ENCODE measurements at places on chromosomes 1 and 21. TPM values are rescaled to one million over a fixed set of nuclear protein-coding genes. Genes with fewer than 3 reads are reported as not detected.

GRCh38 chr21:33108228-33108627, 38.3 kb downstream of the OLIG1 start:
- DNase-seq, result no peak
- no peaks in the 10 kb centered on the region for H3K36me3 ChIP-seq
- no peak overlapping the region for H3K4me3 ChIP-seq
- H3K4me1 ChIP-seq, result peaks cover 3% of the 10 kb centered on the region
- H3K27ac ChIP-seq, result no peak overlapping the region
- peaks cover 76% of the 10 kb centered on the region for H3K27me3 ChIP-seq

DNA sequence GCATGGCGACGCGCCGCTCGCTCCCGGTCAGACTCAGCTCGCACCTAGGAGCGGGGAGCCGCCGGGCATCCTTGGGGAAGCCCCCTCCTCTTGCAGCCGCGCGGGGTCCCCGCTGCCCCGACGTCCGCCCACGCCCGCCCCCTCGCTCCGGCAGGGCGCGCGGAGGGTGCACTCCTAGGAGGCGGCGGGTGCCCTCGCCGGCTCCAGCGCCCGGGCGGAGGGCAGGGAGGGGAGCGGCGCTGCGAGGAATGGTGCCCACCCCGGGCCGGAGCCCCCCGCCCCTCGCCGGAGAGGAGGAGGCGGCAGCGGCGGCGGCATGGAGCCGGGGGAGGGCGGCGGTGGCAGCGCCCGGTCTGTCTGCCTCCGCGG, 488 bp downstream of the FAM78B start:
- H3K4me3 ChIP-seq, result no peak overlapping the region
- H3K4me1 ChIP-seq, result peaks cover 9% of the 10 kb centered on the region
- DNase-seq, result no peak
- no peak overlapping the region for H3K27ac ChIP-seq
- H3K27me3 ChIP-seq, result peaks cover 67% of the 10 kb centered on the region
- no peaks in the 10 kb centered on the region for H3K36me3 ChIP-seq

DNA sequence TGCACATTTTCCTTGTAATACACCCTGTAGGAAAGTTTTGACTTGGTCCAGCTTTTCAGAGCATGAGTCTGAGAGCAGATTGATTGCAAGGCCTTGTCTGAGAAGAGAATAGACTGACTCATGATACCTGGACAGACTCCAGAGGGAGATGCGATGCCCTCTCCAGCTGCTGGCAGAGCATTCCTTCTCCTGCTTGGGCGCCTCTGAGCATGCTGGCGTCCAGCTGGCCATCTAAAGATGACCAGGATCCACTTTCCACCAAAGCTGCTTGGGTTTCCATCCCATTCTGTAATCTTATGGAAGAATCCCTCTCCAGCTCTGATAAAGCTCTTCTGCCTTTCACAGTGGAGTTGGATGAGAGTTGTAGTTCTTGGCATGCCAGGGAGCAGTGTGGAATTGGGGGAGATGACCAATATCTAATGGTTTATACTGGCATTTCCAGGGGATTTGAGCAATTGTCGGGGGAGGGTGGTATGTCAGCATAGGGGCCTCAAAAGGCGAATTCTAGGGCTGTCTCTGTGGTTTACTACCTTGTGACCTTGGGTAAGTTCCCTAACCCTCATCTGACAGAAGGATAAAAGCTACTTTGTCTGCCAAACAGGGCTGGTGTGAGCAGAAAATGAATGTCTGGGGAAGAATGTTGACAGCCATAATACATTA, 19.5 kb downstream of the SZRD1 start:
- peaks cover 19% of the 10 kb centered on the region for H3K36me3 ChIP-seq
- H3K27ac ChIP-seq, result peak overlapping the region; percentile 54
- no peak for DNase-seq
- H3K4me1 ChIP-seq, result peaks cover 60% of the 10 kb centered on the region
- H3K4me3 ChIP-seq, result peak overlapping the region; percentile 69
- no peaks in the 10 kb centered on the region for H3K27me3 ChIP-seq

GRCh38 chr1:180773210-180773865, 139.4 kb upstream of the KIAA1614 start:
- H3K4me1 ChIP-seq, result peaks cover 6% of the 10 kb centered on the region
- H3K36me3 ChIP-seq, result peaks cover 4% of the 10 kb centered on the region
- DNase-seq, result no peak

DNA sequence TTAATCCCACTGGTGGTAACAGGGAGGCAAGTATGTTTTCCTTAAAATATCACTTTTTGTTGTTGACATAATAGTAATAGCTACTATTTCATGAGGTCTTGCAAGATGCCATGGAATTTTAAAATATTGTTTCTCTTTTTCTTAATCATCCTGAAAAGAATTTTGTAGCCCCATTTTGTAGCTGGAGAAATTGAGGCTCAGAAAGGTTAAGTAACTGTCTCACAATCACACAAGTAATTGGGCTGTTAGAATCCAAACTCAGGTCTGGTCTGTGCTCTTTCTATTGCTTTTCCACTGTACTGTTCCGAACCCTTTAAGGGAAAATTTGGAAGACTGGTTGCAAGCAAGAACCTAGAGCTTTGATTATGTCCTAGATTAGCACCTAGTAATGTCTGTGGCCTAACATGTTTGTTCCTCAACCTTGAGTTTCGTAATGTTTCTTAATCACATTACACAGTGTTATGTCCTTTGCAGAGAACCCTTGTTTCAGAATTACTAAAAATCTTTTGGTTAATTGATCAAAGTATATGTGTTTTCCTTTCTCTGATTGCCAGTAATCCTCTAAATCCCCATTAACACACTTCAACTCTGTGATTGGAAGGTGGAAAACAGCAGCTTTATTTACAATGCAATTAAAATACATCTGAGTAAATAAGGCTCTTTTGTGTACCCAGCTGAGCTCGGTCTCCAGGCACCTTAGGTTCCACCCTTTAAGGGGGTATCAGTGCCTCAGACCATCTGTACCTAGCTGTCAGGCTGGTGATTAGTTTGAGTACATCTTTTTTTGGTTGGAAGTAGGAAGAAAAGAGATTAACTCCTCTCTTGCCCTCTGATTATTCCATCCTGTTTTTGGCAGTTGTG, 10.4 kb downstream of the LRRC42 start:
- DNase-seq, result no peak
- H3K4me3 ChIP-seq, result no peak overlapping the region
- no peaks in the 10 kb centered on the region for H3K27me3 ChIP-seq
- peak overlapping the region; percentile 38 for H3K27ac ChIP-seq

- H3K36me3 ChIP-seq, result peaks cover 65% of the 10 kb centered on the region
- H3K27me3 ChIP-seq, result no peaks in the 10 kb centered on the region
- peaks cover 85% of the 10 kb centered on the region for H3K4me1 ChIP-seq
- H3K27ac ChIP-seq, result peak overlapping the region; percentile 97
- DNase-seq, result peak; percentile 91
- H3K4me3 ChIP-seq, result peak overlapping the region; percentile 58
These were observed 15.3 kb downstream of the CD2 start for GRCh38 chr1:116769561-116769977.

- H3K36me3 ChIP-seq, result no peaks in the 10 kb centered on the region
- DNase-seq, result no peak
- H3K27ac ChIP-seq, result no peak overlapping the region
- no peaks in the 10 kb centered on the region for H3K27me3 ChIP-seq
- H3K4me1 ChIP-seq, result no peaks in the 10 kb centered on the region
These were observed 21.9 kb upstream of the C21orf91 start for GRCh38 chr21:17841103-17841502.

DNA sequence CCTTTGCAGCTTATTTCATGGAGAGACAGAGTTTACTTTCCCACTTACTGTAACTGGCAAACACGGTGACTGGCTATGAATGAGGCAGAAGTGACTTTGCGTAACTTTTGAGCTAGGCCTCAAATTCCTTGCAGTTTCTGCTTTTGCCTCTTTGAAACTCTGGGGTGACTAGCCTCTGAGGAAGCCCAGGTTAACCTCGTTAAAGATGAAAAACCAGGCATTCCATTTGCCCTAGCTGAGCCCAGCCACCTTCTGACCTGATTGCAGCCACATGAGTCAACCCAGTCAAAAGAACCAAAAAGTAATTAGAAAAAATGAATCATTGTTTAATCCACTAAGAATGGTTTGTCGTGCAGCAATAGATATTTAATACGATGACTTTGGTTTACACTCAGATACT, 20.4 kb downstream of the PRMT6 start:
- no peaks in the 10 kb centered on the region for H3K36me3 ChIP-seq
- H3K4me3 ChIP-seq, result no peak overlapping the region
- DNase-seq, result no peak
- no peak overlapping the region for H3K27ac ChIP-seq
- H3K27me3 ChIP-seq, result peaks cover 7% of the 10 kb centered on the region

DNA sequence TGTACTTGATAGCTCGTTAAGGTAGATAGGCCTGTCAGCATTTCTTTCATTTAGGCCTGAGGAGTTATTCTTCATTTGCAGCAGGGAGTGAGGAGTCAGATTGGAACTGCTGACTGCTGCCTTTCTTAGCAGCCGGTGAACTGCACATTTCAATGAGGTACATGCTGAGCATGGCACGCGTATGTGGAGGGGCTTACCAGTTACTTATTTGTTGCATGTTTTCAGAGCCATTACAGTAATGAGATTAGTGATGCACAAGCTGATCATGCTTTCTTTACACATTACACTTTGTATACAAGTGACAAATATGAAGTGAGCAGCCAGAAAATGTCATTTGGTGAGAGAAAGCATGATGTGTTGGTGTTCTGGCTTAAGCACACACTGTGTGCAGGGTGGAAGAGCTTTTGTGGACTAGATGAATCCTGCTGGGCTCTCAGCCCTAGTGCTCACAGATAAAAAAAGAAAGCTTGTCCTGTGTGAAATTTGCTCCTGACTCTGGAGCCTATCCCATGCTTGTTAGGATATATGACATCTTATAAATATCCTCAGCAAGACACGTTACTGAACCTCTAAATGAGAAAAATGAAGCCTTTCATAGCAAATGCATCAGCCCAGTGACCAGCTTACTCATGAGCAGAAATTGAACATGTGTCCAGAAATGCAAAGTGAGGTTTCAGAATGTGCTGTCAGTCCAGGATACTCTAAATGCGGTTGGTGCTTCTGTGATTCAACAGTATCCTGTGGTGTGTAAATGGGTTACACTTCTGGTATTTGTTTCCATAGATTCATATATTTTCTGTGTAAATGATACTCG, 574.7 kb upstream of the ADGRL2 start:
- H3K4me1 ChIP-seq, result no peaks in the 10 kb centered on the region
- H3K27me3 ChIP-seq, result no peaks in the 10 kb centered on the region
- no peaks in the 10 kb centered on the region for H3K36me3 ChIP-seq
- H3K4me3 ChIP-seq, result no peak overlapping the region
- no peak for DNase-seq
- H3K27ac ChIP-seq, result no peak overlapping the region

DNA sequence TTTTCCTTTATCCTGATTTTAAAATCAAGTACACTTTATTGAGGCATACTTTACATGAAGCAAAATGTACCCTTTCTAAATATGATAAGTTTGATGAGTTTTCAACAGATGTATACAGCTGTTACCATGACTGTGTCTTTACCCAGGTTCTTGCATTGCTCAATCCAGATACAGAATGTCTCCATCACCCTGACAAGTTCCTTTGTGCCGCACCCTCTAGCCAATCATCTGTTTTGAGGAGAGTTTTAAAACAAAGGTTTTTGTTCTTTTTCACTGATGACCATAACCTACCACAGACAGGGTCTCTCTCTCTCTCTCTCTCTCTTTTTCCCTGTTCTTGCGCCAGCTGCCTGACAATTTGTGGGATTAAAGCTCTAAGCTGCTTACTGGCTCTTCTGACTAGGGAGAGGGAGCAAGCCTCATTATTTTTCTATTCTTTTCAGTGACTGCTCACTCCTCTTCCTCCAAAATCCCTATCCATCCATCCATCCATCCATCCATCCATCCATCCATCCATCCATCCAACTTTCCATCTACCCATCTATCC, 1.2 kb upstream of the KCNE1 start:
- H3K27me3 ChIP-seq, result no peaks in the 10 kb centered on the region
- peaks cover 10% of the 10 kb centered on the region for H3K4me1 ChIP-seq
- no peak overlapping the region for H3K27ac ChIP-seq
- H3K4me3 ChIP-seq, result no peak overlapping the region
- H3K36me3 ChIP-seq, result no peaks in the 10 kb centered on the region

DNA sequence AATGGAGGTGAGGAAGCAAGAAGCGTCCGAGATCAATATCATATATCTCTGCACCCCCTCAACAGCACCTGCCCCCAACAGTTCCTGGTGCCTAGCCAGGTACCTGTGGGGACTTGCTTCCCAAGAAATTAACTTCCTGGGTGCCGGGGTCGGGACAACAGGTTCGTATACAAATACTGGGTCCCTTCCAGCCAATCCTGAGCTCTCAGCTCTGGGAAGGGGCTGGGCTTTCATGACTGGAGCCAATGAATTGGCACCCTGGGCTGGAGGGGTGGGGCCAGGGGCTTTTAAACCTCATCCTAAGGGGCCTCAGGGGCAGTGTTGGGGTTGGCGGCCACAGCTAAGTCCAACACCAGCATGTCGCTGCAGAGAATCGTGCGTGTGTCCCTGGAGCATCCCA, at the start of gene PADI3:
PADI3 (plus strand) TSS at position 318 of the 400 bp plus-strand sequence; CDS start at position 358, 40 bp downstream.
- no peaks in the 10 kb centered on the region for H3K36me3 ChIP-seq
- DNase-seq, result no peak
- H3K27me3 ChIP-seq, result peaks cover 17% of the 10 kb centered on the region
- H3K27ac ChIP-seq, result no peak within 1 kb of the TSS
- H3K4me1 ChIP-seq, result no peaks in the 10 kb centered on the region

DNA sequence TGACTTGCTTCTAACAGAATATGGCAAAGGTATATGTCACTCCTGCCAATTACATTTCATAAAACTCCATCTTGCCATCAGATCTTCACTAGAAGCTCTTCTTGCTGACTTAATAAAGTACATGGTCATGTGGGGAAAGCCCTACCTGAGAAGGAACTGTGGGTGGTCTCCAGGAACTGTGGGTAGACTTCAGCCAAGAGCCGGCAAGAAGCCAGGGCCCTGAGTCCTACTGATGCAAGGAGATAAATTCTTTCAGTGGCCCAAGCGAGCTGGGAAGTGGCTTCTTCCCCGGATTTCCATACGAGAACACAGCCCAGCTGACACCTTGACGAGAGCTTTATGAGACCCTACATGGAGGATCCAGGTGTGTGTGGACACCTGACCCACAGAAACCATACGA, 228.7 kb downstream of the SMYD3 start:
- DNase-seq, result no peak
- peaks cover 2% of the 10 kb centered on the region for H3K36me3 ChIP-seq
- no peaks in the 10 kb centered on the region for H3K4me1 ChIP-seq
- H3K4me3 ChIP-seq, result no peak overlapping the region

DNA sequence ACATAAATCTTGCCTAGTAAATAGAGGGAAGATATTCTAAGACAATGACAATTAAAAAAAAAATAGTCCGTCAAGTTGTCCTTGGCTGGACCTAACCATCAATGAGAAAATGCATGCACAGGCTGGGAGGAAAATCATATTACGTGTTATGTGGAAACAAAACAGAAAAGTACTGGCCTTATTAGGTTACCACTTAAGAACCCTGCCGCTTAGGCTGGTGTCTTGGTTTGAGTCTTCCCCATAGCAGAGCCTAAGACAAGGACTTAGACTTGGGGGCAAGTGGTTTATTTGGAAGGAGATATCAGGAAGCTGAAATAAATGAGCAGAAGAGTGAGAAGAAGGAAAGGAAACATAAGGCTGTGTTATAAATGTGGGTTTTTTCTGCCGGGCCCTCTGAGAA, 186.4 kb downstream of the MRPL39 start:
- no peaks in the 10 kb centered on the region for H3K27me3 ChIP-seq
- H3K36me3 ChIP-seq, result peaks cover 4% of the 10 kb centered on the region
- H3K27ac ChIP-seq, result peak overlapping the region; percentile 91
- no peak for DNase-seq

GRCh38 chr1:62077821-62078220, 116.8 kb upstream of the L1TD1 start:
- no peaks in the 10 kb centered on the region for H3K36me3 ChIP-seq
- H3K4me3 ChIP-seq, result no peak overlapping the region
- no peak overlapping the region for H3K27ac ChIP-seq
- no peaks in the 10 kb centered on the region for H3K27me3 ChIP-seq

The HTR1D gene
- not detected for total RNA-seq

The S100A2 gene
- total RNA-seq, result 0.96 TPM

The TIAM1 gene
- total RNA-seq, result 20.5 TPM

The EPHB2 gene
- 0.09 TPM for total RNA-seq

The OR10Z1 gene
- total RNA-seq, result not detected

The RNU1-2 gene
- total RNA-seq, result 922 TPM

The OR14K1 gene
- not detected for total RNA-seq

Data from activated CD8-positive, alpha-beta memory T cell treated with anti-CD3 and anti-CD28 coated beads, Interleukin-2, amount 10 ng/mL, durations not matched to agents 7 days and 5 days (primary cell).